LHCN-M2 (cell line): ENCODE measurements at places on chromosomes 6 and 20. TPM values are rescaled to one million over a fixed set of nuclear protein-coding genes. Genes with fewer than 3 reads are reported as not detected.
A peak's percentile ranks its signal among the peaks of the same experiment; 100 is the strongest.

DNA sequence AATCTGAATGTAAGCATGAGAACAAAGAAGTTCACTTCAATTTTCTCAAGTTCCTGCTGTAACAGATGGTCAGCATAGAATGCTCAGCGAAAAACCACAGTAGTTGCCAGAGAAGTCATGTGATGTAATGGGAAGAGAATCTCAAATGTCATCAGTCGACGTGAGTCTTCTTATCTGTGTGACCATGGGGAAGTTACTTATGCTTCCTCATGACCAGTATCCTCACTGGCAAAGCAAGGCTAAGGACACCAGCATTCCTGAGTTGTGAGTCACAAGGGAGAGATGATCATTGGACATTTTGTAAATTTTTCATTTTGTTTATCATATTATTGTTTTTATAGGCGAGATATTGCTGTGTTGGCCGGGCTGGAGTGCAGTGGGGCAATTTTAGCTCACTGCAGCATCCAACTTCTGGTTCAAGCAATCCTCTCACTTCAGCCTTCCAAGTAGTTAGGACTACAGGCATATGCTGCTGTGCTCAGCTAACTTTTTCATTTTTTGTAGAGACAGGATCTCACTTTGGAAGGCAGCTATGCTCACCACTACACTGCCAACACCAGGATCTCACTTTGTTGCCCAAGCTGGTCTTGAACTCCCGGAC, 21.9 kb downstream of the SGK1 start:
- DNase-seq = peak; percentile 99

DNA sequence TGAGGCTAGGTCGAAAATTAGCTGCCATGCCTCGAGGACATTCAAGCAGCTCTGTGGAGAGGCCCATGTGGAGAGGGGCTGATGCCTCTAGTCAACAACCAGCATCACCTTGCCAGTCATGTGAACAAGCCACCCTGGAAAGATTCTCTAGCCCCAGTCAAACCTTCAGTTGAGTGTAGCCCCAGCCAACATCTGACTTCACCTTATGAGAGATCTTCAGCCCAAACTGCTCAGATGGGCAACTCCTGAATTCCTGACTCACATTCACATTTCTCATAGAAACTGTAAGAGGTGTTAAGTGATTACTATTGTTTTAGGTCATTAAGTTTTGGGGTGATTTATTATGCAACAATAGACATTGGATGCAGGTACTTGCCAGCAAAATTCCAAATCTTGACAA, 44.9 kb downstream of the GJA10 start:
- no peak for DNase-seq

DNA sequence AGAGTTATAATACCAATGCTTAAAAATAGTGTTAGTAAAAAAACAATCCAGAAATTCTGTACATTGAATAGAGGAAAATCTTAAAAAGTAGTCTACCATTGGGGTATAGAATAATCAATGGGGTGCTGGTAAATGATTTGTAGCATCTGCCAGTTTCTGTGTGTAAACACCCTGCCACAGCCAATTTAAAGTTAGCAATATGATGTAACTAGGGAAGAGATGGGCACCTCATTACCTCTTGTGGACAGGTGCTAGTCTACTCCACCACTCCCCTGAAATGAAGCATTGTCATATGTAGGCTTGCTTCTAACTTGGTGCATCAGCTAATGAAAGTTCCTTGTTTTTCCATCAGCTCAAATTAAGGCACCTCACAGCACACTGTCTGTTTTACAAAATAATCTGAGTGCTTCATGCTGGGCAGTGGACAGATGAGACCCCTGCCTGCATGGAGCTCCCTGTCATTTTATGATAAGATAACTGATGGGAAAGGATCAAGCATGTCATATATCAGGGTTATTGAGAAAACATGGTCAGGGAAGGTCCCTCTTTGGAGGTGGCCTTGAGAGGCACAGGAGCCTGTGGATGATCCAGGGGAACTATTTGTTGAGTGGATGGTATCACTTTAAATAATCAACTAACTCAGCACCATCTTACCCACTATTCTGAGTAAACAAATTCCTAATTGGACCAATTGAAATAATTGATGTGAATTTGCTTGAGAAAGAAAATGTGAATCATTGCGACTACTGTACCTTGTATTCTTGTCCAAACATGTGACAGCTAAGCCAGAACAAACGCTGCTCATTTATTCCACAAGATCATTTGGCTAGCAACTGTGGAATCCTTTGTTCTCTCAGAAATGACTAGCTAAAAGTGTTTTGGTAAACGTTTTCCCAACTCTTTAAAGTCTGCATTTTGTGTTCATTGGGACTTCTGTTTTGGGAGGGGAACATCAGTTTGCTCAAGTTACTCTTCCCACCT, 45.9 kb upstream of the CSE1L start:
- DNase-seq = peak; percentile 2

Gene TMEM200A
- total RNA-seq = 0.17 and 0.32 TPM in 2 replicates

Gene SLC4A11
- 3.1 and 3.7 TPM in 2 replicates for total RNA-seq

Gene OR2J3
- total RNA-seq = not detected in 2 replicates

DNA sequence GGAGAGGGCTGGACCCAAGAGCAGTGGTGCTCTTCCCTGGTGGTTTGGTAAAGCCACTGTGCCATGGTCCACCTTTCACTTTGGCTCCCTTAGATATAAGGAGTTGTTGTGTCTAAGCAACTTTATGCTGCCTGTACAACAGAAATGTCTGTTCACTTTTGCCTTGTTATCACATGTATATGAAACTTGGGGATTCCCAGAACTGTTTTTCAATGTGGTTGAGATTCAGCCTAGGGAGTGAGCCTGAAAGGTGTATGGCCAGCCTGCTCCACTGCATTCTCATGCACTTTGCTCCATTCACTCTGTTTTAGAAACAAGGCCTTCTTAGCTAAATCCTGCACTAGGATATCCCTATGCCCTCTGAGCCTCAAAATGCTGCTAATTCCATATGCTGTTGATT, 234.5 kb upstream of the THEMIS start:
- no peak for DNase-seq

DNA sequence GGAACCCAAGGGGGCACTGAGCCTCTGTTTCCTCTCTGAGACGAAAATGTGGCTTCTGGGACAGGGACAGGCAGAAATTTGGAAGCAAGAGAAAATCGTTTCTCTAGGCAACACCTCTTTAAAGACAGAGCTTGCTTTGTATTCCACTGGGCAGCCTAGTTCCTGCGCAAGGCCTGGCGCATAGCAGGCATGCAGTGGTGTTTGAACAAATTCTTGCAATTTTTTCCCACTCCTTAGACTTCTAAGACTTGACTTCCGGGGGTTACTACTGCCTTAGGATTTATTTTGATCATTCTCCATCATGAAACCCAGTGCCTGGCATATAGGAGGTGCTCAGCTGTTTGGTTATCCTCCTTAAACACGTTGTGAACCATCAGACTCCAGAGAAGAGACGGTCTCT, 249.0 kb upstream of the KCNG1 start:
- no peak for DNase-seq

DNA sequence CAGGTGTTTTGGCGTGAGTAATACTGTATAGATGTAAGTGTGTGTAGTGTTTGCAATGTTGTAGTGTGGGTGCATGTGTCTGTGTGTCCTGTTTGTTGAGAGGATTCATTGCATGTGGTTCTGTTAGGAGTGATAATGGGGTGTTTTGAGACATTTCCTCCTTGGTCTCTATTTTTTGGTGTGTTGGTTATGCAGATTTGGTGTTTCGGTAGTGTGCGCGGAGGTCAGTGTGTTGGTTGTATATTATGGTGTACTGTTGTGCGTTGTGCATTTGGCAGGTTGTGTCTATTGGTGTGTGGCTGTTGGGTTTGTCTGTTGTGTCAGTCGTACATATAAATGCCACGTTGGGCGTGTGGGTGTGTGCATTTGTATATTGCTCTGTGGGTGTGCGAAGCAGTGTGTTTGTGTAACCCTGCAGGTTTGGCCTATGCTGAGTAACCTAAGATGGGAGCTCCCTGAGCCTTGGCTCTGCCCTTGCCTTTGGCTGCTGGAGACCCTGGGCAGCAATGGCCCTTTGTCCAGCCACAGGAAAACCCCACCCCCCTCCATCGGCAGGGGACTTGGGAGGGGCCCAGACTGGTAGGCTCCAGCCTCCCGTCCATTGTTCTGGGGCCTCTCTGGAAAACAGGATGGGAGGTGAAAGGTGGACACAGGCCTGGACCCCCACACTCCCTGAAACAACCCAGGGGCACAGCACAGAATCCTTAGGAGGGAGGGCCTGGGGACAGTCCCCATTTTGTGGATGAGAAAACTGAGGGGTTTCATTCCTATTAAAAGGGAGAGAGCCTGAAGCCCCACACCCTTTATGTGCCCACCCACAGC, 10.3 kb upstream of the ID1 start:
- DNase-seq = no peak

DNA sequence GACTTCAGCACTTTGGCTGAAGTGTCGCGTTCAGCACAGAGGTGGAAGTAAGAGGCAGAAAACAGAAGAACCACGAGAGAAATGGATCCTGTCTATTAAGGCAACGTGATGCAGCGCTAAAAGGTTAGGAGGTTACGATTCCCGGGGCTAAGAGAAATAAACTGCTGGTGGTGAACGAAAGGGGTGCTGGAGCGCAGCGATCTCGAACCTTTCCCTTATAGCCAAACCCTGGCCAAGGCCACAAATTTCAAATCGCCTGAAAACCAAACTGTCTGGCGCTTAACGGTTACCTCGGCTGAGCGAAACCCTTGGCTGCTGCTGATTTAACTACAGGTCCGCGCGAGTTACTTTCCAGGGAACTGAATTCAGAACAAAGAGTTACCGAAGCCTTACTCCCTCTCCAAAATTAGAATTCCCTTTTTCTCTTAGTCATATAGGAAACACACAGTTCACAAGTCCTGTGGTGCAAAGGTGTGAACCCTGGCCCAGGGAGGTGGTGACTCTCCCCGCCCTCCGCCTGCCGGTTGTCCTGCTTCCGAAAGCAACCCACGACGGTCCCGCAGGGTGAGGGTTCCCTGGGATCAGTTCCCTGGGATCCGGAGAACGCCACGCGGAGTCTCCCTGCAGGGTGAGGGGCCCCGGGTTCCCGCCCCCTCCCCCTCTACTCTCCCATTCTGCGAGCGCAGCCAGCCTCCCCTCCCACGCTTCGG, 1.3 kb upstream of the SLC35D3 start:
- no peak for DNase-seq

Gene ARMH2
- not detected in 2 replicates for total RNA-seq

Gene KCNB1
- total RNA-seq = 0.19 and 0.40 TPM in 2 replicates

Gene NRSN2
- 59.2 and 65.6 TPM in 2 replicates for total RNA-seq

Gene TRIM40
- total RNA-seq = not detected in 2 replicates

DNA sequence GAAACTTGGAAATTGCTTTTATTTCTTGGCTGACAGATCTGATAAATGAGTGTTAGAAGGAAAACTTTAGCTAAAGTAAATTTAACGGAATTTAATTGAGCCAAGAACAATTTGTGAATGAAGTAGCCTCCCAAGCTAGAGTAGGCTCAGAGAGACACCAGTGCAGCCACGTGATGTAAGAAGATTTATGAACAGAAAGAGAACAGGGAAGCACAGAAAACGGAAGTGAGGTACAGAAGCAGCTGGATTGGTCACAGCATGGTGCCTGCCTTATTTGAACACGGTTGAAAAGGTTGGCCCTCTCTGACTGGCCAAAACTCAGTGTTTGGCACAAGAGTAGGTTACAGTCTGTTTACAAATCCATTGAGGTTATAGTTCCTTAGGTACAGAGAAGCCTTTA, 29.5 kb upstream of the IFNGR1 start:
- no peak for DNase-seq

GRCh38 chr6:15426901-15427300, 181.0 kb downstream of the JARID2 start:
- no peak for DNase-seq

GRCh38 chr6:46948699-46949098, 27.0 kb upstream of the ADGRF5 start:
- no peak for DNase-seq

Gene CPNE5
- total RNA-seq = not detected in 2 replicates

DNA sequence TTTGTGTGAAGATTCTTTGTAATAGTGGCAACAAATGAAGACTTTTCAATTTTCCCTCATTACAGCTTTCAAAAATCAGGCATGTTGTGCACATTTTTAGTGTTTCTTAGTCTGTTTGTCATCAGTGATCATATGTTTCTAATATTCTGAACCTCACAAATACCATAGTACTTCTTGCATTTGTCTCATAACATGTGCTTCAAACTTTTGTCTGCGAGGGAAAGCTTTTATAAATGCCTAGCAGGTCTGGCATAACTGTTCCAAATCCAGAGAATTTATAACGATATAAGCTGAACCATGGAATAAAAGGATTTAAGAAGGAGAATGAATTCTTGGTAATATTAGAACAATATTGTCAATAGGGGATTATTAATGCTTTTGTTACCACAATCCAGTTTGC, 670.2 kb downstream of the RFPL4B start:
- no peak for DNase-seq
